ENCODE measurements at places on chromosomes 4 and X.
A peak's percentile ranks its signal among the peaks of the same experiment; 100 is the strongest.

- no peak for DNase-seq
These were observed 17.0 kb downstream of the XKRX start for GRCh38 chrX:100911731-100912130.

DNA sequence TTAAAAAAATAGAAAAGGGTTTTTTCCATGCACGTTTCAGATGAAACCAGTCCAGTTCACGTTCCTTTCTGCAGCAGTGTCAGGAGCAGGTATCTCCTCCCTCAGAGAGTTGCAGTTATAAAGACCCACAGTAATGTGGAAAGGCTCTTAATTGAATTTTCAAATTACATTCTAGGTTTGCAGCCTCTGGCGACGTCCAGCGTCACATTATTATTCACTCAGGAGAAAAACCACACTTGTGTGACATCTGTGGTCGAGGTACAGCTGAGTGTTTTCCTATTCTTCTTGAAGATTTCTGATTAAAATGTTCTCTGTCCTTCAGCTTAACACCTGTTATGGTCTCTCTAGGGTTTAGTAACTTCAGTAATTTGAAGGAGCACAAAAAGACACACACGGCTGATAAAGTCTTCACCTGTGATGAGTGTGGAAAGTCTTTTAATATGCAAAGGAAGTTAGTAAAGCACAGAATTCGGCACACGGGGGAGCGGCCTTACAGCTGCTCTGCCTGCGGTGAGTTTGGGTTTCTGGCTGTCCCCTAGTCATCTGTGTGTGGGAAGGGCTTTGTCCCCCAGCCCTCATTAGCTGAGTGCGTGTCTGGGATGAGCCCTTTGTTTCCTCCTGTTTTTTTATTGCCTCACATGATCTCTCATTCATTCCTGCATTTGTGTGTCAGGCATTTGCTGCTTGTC, 25.6 kb downstream of the ZBTB49 start:
- no peak for DNase-seq

- DNase-seq: peak; percentile 21
These were observed 541.4 kb downstream of the ADGRL3 start for GRCh38 chr4:61741327-61742096.

DNA sequence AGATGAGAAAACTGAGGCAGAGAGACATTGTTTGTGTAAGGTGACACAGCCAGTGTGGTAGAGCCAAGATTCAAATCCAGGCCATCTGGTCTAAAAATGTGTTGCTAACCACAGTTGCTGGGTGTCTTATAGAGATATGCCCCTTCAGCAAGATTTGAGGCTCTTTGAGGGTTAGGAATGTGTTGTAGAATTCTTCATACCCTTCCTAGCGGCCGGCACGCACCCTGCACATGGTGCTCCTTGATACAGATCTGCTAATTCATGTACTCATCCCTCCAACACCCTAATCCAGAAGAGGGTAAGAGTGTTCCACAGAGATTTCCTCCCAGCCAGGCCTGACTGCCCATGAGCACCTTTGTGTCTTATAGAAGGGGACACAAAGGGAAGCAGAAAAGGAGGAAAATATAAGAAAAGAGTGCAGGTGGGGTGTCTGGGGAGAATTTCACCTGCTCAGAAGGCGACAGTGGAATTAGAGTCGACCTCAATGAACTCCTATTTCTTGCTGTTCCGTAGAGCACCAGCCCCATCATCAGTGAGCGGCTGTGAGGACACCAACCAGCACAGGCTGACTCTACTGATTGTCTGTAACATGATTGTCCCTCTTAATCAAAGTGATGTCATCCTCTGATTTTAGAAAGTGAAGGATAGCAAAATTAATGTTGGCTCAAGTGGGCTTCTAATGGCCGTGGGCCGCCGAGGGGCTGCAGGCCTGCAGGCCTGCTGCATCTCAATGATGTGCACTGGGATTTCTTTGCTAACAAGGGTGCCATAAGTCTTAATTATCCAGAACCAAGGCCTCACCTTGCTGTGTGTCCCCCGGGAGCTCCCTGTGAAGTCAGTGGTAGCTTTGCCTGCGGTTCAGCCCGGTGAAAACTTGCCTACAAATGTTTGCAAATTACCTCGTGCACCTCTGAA, 24.2 kb upstream of the SMIM20 start:
- DNase-seq: peak; percentile 16

DNA sequence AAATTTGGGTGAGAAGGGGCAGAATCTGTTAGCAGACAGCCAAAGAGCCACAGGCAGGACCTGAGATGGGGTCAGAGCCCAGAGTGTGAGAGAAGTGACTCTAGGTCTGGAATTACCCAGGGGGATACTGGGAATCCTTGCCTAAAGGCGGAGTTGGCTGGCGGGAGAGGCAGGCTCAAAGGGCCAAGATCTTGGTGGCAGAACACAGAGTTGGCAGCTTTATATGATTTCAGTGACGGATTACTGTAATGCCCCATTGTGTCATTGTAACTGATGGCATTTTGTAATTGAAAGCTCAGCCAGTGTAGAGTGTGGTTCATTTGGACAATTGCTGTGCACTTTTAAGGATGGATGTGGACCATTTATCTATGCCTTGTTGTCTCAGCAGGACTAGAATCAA, 77.3 kb downstream of the SMIM20 start:
- no peak for DNase-seq

GRCh38 chrX:122703762-122704161, 480.3 kb upstream of the GRIA3 start:
- no peak for DNase-seq
